Activated CD4-positive, alpha-beta T cell treated with anti-CD3 and anti-CD28 coated beads, Interleukin-2, amount 10 ng/mL, durations not matched to agents 7 days and 5 days (primary cell): ENCODE measurements at places on chromosomes 3 and 15.

GRCh38 chr3:113117511-113118234 is 93.7 kb upstream of the BOC start:
- no peak for DNase-seq

DNA sequence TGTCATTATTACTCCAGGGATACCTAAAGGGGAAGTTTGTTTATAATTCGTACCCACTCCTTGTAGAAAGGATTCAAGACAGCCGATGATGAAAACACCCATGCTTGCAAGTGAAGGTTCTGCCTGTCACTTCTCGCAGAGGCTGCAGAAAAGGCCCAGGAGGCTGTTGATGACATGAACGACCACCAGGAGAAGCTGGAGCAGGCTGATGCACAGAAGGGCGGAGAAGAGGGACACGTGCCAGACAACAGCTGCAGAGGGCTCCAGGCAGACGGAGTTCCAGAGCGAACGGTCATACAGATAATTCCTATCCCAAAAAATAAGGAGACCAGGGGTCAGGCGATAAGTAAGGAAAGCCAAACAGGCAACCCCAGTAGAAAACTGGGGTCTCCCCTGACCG is 5.7 kb upstream of the DYNLT2B start:
- DNase-seq = no peak

DNA sequence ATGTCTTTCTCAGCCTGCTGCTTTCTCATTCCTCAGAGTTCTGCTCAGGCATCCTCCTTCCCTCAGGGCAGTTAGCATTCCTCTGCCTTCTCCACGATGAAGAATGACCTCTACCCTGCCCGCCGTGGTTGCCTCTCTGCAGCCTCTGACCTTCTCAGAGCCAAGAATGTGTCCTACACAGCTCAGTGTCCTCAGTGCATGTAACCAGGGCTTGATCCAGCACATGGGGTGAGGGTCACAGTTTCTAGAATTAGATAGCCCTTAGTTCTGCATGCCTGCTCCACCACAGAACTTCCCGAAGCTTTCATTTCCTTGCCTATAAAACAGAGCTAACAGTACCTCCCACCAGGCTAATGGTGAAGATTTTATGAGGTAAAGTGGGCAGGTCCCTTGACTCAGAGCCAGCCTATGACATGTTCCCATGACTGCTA is 182.1 kb downstream of the CLSTN2 start:
- no peak for DNase-seq

GRCh38 chr3:168138421-168138820 is 42.7 kb upstream of the GOLIM4 start:
- DNase-seq = no peak

DNA sequence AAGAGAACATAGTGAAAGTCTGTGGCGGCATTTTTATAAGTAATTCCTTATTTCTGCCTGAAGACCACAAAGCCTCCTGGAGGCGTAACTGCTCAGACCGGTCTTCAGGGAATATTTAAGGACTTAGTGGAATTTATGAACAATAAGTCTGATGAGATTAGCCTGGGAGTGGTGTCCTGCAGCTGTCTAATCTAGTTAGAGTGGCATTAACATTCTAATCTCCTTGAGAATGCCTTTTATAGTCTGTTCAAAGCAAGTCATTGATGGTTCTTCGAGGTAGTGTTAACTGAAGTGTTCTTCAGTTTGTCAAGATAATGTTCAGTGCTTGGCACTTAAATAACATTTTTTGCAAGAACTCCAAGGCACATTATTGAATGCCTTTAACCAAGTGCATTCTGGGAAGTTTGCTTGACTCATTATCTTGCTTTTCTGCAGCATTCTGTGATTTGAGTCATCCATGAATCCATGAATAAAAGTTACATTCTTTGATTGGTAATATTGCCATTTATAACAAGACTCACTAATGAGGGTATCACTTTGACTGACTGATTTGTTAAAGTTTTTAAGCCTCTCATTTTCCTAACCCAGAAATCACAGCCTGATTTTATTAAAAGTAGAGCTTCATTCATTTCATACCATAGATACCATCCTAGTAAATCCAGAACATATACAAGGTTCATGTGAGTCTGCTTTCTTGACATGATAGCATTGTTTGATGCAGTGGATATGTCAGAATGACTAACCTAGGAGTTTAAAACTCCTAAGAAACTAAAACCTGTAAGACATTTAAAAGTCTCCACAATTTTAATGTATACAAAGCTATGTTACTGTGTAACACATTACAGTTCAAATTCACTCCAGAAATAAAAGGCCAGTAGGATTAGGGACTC is 12.5 kb downstream of the RBM5 start:
- DNase-seq = no peak

DNA sequence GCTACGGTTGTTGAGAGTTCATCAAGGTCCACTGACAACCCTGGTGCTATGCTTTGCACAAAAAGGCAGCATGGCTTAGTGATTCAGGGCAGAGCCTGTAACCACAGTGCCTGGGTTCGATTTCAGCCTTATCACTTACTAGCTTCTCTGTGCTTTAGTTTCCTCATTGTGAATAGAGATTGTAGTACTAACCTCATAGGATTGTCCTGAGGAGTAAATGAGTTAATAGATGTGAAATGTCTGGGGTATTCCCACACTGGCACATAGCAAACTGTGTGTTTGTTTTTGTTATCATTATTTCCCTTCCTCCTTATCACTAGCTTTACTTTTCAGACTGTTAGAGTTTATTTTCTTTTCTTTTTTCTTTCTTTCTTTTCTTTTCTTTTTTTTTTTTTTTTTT is 16.3 kb downstream of the CRTAP start:
- DNase-seq = no peak

DNA sequence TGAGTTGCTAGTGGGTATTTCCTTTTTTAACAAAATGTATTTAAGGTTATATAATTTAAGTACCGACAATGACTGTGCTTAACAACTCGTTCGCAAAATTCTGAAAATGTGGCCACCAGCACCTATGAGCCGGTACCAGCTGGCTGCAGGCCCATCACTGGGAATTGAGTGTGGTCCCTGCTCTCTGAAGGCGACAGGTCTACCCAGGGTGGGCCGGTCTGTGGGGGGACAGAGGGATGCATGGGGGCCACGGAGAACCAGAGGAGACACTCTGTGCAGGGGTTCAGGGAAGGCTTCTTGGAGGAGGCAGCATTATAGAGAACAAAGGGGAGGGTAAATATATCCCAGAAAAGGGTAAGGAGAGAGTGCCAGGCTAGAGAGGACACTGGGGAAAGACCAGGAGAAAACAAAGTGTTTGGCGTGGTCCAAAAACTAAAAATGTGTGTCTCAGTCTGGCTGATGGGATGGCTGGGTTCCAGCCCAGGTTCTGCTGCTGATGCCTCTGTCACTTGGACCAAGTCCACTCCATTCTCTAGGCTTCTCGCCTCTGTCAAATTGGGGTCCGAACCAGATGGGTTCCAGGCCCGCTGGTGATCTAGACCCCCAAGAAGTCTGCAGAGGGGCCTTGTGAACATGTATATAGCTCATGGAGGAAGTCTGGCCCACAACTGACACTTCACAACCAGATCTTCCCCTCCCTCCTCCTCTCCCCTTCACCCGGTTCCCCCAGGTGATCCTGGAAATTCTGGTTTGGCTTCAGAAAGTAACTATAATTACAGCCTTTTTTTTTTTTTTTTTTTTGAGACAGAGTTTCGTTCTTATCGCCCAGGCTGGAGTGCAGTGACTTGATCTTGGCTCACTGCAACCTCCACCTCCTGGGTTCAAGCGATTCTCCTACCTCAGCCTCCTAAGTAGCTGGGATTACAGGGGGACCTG is 10.7 kb upstream of the CYP11A1 start:
- no peak for DNase-seq

DNA sequence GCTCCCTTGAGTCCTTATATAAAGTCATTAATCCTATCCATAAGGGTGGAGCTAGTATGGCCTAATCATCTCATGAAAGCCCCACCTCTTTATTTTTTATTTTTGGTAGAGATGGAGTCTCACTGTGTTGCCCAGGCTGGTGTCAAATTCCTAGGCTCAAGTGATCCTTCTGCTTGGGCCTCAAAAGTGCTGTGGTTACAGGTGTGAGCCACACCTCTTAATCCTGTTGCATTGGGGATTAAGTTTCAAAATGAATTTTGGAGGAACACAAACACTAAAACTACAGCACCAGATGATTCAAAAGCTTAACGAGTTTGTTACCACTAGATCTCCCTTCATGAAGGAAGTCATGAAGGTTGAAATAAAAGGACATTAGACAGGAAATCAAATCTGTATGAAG is 27.7 kb downstream of the RAB7A start:
- DNase-seq = no peak

DNA sequence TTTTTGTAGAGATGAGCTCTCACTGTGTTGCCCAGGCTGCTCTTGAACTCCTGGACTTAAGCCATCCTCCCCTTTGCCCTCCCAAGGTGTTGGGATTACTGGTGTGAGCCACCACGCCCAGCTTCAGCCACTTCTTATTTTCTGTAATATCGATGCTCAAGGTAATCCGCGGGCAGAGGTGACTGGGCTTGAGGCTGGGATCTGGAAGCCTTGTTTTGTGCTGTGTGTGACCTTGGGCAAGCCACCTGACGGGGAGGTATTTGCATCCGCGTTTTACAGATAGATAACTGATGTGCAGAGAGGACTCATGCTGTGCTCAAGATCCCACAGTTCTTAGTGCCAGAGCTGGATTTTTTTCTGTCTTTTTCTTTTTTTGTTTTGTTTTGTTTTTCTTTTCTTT is 27.8 kb upstream of the SEMA4B start:
- no peak for DNase-seq

GRCh38 chr3:155946178-155946577 is 75.7 kb downstream of the GMPS start:
- no peak for DNase-seq

GRCh38 chr3:37979541-37980461 is 10.8 kb upstream of the VILL start:
- no peak for DNase-seq

DNA sequence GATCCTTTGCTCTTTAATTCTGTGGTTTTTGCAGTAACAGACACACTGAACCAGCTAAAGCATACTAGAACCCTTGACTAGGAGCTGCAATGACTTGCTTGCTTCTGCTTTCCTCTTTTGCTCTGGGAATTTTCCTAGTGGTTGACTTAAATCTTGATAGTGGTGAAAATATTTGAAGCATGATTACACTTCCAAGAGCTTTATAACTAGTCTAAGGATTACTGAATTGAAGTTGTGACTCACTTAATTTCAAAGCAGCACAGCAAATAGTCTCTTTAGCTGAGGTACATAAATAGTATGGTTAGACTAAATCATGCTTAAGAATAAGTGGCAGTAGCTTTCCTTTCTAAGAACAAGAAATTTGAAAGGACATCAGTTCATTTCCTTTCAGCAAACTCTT is 513.5 kb upstream of the GBE1 start:
- no peak for DNase-seq

DNA sequence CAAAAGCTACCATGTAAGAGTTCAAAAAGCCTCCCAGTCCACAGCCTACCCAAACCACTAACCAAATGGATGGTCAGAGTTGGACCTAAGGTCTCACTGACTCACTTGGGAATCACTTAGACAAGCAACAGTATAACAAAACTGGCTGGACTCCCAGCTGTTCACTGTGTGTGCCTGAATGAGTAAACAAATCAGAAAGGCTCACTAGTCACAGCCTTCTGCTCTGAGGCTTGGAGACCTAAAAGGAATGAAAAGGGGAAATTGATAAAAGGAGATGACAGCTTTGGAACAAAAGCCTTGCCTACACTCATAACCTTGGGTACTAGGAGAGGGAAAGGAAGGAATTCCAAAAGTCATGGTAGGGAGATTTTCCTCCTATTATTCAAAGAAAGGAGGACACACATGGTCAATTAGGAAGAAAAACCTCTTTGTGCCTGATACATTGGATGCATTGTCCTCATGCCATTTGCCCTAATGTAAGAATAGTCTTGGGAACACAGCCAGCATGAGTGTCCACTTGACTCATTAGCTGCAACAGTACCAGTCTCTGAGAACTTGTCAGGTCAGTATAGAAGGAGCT is 92.3 kb downstream of the FRMD5 start:
- no peak for DNase-seq

DNA sequence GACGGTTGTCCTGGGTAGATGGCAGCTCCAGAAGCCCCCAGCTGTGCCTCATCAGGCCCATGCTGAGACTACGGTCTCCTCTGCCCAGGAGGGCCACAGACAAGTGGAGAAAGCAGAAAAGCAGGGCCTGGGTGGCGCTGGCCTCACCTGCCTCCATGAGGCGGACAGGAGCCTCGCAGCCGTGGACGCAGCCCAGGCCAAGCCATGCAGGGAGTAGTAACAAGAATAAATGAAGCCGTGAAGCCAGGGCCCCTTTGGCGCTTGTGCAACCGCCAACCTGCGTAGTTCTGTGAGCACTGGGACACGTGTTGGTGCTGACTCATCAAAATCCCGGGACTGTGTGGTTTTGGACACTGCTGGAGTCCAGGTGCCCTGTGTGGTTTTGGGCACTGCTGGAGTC is 12.3 kb upstream of the MUC4 start:
- no peak for DNase-seq

DNA sequence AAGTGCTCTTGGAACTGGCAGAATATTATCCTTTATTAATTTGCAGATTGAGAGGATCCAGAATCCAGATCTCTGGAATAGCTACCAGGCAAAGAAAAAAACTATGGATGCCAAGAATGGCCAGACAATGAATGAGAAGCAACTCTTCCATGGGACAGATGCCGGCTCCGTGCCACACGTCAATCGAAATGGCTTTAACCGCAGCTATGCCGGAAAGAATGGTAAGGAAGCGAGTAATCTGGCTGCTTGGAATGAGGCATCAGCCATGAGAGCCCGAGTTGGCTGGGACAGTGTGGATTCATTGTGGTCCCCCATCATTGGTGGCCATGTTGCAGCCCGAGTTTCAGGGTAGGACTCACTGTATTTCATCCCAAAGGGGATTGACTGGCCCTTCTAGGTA is 47.1 kb downstream of the PARP14 start:
- DNase-seq = no peak
